ENCODE measurements at places on chromosomes 12 and 14. TPM values are rescaled to one million over a fixed set of nuclear protein-coding genes. Genes with fewer than 3 reads are reported as not detected.

DNA sequence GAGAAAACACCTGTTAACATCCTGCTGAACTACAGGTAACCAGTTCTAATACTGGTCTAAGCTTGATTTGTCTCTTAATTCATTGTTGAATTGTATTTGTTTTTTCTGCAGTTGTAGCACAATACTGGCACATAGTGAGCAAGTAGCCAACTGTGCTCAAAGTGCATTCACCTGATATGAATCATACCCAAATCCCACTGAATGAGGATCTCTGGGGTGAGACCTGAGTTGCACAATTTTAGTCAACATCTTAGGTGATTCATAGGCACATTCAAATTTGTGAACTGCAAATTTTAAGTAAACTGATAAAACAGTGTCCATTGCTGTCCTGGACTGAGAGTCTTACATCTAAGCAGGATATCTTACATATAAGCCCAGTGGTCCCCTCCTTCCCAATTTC, 12.8 kb downstream of the KCNC2 start:
- no peak for DNase-seq

LBHD2 gene
- not detected for total RNA-seq

- DNase-seq = peak; percentile 17
Observed at GRCh38 chr12:85568395-85569103, 267.7 kb downstream of the RASSF9 start.

GRCh38 chr12:88693837-88694445, 113.7 kb upstream of the KITLG start:
- DNase-seq = no peak

DNA sequence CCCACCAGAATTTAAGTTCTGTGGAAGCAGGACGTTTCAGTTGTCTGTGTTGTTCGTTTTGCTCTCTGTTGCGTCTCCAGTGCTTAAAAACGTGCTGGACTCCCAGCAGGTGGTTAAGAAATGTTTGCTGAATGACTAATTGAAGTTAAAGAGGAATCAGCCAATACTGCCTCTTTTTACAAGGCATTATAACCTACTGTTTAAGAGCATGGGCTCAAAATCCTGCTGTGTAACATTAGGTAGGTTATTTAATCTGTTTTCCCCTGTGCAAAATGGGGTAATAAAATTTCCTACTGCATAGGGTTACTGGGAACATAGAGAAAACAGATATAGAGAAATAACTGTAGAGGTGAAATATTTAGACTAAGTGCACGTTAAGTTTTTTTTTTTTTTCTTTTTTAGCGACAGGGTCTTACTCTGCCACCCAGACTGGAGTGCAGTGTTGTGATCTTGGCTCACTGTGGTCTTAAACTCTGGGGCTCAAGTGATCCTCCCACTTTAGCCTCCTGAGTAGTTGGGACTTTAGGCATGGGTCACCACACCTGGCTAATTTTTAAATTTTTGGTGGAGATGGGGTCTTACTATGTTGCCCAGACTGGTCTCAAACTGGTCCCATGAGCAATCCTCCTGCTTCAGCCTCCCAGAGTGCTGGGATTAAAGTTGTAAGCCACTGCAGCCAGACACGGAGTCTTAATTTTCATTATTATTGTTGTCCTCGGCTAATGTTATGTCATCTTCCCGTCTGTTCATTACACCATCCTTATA, 139.4 kb upstream of the PRICKLE1 start:
- no peak for DNase-seq

DNA sequence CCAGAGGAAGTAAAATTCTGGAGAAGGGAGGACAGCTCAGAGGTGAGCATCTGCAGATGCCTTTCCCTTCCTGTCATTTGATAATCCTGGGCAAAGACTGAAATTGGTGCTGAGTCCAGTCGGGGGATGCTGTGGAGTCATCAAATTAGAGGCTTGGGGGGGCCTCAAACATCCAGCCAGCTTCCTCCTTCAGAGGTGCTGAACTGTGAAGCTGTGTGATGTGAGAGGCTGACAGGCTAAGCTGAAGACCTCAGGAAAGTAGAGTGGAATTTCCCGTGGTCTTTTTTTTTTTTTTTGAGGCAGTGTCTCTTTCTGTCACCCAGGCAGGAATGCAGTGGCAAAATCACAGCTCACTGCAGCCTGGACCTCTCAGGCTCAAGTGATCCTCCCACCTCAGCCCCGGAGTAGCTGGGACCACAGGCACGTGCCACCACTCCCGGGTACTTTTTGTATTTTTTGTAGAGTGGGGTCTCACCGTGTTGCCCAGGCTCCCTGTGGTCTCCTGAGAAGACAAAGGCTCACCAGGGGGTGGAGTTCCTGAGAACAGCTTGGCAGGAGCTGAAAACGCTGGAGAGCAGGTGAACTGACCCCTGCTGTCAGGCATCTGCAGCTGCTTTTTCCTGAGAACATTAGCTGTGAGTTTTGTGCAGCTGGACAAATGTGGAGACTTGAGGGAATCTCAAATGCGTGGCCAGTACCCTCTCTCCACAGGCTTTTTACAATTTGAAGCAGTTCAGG, 6.1 kb upstream of the TCL1B start:
- peak; percentile 69 for DNase-seq
